Amniotic stem cell (primary cell): ENCODE measurements at places on chromosomes 3 and 15.

GRCh38 chr15:45795440-45796069, 160.7 kb downstream of the SQOR start:
- no peak for DNase-seq

DNA sequence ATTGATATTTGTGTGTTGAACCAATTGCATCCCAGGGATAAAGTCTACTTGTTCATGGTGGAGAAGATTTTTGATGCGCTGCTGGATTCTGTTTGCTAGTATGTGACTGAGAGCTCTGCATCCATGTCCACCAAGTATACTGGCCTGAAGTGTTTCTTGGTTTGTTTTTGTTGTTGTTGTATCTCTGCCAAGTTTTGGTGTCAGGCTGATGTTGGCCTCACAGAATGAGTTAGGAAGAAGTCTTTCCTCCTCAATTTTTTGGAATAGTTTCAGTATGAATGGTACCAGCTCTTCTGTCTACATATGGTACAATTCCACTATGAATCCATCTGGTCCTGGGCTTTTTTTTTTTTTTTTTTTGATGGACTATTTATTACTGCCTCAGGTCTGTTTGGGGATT, 50.9 kb upstream of the OSTN start:
- DNase-seq: no peak

GRCh38 chr15:62145015-62145735, 19.9 kb downstream of the C2CD4B start:
- no peak for DNase-seq

DNA sequence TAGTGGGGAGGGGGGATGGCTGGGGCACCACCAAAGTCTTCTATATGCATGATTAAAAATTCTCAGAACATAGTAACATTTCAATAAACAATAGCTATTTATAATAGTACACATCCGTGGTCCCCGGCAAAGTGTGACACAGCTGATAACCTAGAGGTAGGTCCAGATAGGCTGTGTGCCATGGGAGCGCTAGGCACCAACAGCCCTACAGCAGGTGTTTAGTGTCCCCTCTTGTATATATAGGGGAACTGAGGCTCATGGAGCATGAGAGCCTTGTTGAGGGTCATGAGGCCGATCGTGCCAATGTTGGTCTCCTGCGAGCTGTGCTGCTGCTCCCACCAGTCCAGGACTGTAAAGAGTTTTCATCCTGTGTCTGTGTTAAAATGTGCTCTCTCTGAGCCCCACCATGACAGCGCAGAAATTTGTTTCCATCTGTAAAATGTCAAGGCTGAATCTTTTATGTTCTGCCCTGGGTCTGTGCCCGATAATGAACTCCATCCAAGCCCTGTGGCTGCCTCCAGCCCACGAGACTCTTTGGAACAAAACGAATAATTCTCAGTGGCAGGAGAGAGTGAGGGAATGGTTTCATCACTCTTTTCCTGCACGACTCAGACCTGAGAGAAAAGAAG, 14.5 kb downstream of the TMEM158 start:
- no peak for DNase-seq

- DNase-seq: no peak
These were observed 55.5 kb upstream of the MRPS22 start for GRCh38 chr3:139288266-139288821.
